D721Med (cell line): ENCODE measurements at places on chromosomes 1 and 21.

GRCh38 chr1:75964760-75965408 is 32.7 kb upstream of the ASB17 start:
- no peak for DNase-seq

- no peak for DNase-seq
Measured at GRCh38 chr1:4044967-4045366, 144.9 kb upstream of the C1orf174 start.

- DNase-seq, result peak; percentile 59
Measured at GRCh38 chr1:25810341-25811299, 9.1 kb upstream of the MTFR1L start.

GRCh38 chr1:153072806-153073726 is 1.7 kb upstream of the SPRR2B start:
- no peak for DNase-seq

- no peak for DNase-seq
Measured at GRCh38 chr1:21881250-21881649, 55.9 kb downstream of the HSPG2 start.

DNA sequence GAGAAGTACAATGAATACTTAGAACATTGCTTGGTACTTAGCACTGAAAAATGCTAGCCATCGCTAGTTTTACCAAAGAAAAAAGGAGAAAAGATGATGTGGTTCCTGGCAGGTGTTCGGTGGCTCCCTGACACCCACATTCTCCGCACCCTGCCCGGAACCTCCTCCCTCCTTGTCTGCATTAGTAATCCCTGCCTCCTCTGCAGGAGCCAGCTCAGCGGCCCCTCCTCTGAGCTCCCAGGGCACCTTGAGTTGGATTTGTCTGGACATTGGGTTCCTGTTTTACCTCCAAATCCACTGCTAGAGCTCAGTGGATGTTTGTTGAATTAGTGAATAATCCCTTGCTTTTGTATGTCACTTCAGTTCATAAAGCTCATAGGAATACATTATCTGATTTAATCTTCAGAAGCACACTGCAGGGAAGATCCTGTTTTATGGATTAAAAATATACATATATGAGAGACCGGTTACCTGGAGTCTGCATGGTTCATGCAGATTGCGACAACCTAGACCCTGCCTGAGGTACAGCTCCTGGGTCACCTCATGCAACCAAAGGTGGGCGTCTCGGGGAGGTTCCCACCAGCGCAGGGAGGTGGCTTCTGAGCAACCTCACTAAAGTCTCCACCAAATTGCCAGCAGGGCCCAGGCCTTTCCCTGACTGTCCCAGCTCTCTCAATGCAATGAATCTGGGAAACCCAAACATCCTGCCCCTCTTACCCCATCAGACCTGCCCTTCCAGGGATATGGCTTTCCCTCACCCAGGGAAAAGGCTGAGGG is 24.2 kb downstream of the PCAT6 start:
- peak; percentile 68 for DNase-seq

DNA sequence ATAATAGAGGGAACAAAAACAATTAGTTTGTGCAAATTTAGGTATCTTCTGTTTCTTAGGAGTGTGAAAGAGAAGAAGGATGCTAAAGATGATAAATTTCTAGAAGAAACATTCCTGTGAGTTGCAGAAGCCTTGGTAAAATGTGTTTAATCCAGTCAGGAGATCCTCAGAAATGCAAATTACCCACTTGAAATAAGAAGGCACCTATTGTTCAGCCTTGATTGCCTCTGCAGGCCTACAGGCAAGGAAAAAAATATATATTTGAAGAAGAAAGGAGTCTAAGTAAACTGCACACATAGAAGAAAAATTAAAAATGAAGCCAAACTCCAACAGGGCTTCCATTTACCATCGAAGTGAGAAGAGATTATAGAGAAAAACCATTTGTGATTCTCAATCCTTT is 51.0 kb upstream of the LHX8 start:
- no peak for DNase-seq

DNA sequence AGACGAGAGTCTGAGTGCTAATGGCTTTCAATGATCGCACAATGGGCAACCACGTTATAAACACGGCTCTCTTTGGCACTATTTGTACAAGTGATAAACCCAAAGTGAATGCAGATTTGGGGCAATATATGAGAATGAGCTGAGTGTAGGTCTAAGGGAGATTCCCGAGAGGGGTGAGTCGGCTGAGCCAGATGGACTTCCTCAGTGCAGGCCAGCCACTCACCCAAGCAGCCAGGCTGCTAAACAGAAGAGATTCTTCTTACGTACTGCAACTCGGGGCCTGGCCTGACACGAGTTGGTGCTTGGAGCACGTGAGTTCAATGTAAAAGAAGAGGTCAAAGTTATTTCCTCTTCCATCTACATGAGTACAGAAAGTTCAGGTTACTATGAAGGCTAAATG is 6.2 kb upstream of the MIXL1 start:
- no peak for DNase-seq

- DNase-seq, result no peak
Measured at GRCh38 chr1:12448746-12449177, 169.2 kb downstream of the DHRS3 start.

DNA sequence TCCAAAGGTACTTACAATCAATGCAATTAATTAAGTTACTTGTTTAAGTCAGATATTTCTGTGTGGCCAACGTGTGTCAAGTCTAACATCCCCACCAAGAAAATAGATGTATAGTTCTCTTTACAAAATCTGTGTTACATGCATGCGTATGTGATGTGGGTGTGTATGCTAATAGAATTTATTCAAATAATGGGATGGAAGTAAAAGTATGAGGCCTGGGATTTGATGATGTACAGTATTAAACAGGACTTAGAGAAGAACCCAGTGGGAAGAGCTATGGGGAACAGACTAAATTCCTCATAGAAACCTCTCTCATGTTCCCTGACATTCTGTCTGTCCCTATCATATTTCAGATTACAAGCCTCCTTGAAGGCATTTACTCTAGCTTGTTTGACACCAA is 72.5 kb downstream of the IFI44 start:
- no peak for DNase-seq

DNA sequence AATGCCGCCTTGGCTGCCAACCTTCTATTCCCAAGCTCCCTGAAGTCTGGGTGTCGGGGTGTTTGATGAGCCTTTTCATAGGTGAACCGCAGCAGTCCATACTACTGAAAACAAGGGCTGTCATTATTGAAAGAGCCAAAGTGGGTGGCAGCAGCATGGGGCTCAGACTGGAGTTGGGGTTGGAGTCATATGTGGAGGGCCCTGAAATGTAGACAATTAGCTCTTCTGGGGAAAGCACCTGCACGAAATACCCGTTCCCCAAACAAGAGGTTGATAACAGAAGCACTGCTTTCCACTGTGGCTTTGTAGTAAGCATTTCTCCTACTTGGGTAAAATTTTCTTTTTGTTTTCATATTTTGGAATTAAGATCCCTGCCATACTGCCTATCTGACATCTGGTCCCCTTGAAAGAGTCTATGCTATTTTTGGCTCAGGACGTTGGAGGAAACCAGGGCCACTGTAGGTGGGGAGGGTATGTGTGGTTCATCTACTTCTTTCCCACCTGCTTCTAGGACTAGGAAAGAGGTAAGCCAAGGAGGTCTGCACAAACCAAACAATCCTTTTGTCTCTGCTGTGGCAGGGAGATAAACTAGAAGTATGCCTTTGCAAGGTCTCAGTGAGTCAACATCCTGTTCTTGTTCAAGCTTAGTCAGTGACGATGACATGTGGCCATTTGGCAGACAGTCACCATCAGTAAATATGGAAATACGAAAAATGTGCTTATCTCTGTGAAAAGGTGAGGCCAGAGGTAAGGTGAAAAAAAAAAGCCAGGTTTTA is 197.0 kb upstream of the UBE2U start:
- no peak for DNase-seq

- no peak for DNase-seq
Measured at GRCh38 chr1:182147136-182147820, 85.8 kb upstream of the ZNF648 start.

DNA sequence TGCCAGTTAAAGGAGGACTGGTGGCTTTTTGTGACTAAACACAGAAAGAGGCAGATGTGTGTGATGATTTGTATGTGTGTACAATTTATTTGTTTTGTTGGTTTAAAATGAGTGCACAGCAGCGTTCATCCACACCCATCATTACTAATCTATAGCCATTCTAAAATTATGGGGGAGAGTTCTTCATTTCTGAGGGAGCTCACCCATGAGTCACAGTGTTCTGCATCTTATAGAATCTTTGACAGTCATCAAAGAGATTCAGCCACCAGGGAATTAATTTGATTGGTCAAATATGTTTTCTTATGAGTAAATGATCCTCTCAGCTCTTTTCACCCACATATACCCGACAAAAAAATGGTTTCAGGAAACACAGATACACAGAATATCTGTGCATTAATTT is 147.9 kb downstream of the GREM2 start:
- no peak for DNase-seq

- DNase-seq, result no peak
Measured at GRCh38 chr1:234906654-234907053, 222.0 kb downstream of the TOMM20 start.

GRCh38 chr1:171372418-171373084 is 58.6 kb downstream of the FMO4 start:
- no peak for DNase-seq

DNA sequence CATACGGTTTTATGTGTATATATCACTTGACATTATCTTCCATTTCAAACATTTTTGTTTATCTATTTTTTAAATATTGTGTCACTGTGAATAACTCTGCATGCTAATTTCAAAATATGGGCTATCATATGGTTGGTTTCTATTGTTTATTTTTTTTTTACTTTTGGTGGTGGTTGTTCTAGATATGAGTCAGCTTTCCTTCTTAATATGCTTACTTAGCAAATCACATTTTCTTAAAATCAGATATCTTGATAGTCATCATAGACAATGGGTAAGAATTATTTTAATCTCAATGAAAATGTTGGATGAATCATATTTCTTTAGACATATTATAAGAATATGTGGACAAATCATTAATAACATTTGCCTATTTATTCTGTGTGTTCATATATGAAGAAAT is 881.5 kb downstream of the BRINP3 start:
- DNase-seq, result no peak
